Foreskin fibroblast (primary cell): ENCODE measurements at places on chromosomes 6 and 20.

DNA sequence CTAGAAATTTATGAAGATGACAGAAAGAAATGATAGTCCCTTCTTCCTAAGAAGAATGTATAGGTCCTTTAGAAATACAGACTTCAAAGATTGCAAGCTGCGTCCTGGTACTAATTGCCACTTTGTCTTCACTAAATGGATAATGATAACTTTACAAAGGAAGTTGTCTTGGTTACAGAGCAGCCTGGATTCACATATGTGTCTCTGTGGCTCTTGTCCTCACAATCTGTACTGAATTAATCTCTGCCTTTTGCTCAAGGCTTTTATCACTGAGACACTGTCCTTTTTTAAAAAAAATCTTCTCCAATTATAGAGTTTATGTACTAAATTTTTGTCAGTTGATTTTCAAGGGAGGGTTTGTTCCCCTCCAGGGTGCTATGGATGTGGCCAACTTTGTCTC lies 17.5 kb upstream of the MRAP2 start:
- no peak for DNase-seq

DNA sequence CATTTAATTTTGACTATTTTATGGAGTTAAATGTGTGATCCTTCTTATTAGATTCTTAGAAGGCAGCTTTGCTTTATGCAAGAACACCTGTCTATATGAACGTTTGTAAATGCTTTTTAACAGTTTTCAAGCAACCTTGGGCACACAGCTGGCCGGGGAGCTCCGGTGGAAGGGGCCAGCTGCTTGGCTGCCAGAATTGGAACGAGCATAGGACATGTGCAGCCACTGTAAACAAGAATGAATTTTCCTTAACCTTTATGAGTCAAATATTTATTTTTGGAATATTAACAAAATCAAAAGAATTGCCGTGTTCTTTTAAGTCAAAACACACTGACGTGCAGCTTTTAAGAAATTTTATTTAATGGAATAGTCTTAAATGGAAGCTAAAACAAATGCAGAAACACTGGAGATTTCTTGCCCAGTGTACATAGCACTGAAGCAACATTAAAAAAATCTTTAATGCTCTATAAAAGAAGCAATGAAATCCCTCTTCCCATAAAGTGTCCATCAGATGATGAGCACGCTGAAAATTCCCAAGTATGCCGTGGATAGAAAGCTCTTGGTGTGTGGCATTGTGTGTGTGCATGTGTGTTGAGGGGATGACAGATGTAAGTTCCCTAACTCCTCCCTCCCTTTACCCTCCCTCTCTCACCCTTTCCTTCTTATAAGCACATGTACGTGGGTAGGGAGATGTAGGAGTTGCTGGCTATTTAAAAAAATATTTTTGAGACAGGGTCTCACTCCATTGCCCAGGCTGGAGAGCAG lies 208.9 kb upstream of the EXOC2 start:
- peak; percentile 20 for DNase-seq

DNA sequence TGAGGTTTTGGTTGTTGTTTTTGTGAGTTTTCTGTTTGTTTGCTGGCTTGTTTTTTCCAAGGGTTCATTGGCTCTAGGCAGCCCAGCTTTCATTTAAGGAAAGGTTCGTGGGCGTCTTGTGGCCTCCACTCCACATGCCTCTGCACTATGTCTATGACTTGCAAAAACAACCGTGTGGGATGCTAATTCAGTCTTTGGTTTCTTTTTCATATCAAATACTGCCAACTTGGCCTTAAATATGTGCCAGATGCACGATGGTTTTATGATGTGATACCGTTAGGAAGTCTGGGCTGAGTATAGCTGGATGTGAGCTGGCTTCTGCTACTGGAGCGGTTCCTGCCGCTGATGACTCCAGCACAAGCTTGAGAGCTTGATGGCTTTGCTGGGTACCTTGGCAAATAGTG lies 96.3 kb downstream of the BMP2 start:
- DNase-seq = no peak

- peak; percentile 31 for DNase-seq
Observed at GRCh38 chr6:152984513-152984872, 1.7 kb upstream of the FBXO5 start.

- no peak for DNase-seq
Observed at GRCh38 chr6:134115715-134116074, 63.3 kb upstream of the SLC2A12 start.

GRCh38 chr6:64996301-64996700 lies 710.7 kb downstream of the EYS start:
- no peak for DNase-seq

- no peak for DNase-seq
Observed at GRCh38 chr20:21387528-21387927, 9.8 kb downstream of the NKX2-4 start.

DNA sequence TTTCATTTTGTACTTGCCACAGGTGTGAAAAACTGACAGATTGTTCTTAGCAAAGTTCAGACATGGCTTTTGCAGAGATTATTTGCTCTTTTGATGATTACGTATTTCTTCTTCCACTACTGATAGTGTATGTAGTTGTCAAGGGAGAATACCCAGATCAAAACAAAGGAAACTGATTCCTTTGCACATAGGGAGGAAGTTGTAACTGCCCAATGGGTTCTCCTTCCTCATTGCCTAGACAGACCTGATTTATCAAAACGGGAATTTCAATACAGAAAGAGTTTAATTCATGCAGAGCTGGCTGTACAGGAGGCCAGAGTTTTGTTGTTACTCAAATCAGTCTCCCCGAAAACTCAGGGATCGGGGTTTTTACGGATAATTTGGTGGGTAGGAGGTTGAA lies 214.7 kb downstream of the BCAS1 start:
- no peak for DNase-seq

- peak; percentile 17 for DNase-seq
Observed at GRCh38 chr20:8647961-8648441, 420.9 kb upstream of the PLCB4 start.

GRCh38 chr6:1039191-1039590 lies 272.7 kb upstream of the FOXQ1 start:
- DNase-seq = no peak

DNA sequence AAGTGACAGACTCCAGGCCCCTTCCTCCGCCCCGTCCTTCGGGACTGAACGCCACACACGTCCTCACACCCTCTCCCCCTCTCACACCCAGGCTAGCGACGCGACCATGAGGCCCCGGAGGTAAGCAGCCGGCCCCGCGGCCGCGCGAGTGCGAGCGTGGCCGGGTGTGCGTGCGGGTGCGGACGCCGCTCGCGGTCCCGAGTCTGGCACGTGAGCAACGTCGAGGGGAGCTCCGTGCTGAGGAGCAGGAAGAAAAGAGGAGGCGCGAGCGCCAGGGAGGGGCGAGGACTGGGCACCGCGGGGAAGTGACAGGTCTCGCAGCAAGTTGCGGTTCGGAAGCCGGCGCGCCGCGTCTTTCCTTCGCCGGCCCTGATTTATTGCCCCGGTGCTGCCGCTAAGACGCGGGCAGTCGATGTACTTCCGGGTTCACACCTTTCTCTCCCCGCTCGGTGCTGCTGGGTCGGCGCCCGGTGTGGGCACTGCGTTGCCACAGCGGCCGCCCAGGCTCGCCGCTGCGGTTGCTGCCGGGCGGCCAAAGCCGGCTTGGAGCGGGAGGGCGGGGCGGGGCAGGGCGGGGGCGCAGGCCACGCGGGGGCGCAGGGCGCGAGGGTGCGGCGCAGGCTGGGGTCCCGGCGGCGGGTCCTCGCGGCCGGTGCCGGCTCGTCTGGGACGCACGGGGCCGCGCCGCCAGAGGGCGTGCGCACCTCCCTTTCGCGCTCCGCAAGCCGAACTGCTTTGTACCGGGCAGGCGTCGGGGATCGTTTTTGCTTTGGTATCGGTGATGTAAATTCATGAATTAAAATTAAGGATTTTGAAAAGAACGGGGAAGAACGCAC lies 15.8 kb upstream of the LIN28B start:
- peak; percentile 76 for DNase-seq

DNA sequence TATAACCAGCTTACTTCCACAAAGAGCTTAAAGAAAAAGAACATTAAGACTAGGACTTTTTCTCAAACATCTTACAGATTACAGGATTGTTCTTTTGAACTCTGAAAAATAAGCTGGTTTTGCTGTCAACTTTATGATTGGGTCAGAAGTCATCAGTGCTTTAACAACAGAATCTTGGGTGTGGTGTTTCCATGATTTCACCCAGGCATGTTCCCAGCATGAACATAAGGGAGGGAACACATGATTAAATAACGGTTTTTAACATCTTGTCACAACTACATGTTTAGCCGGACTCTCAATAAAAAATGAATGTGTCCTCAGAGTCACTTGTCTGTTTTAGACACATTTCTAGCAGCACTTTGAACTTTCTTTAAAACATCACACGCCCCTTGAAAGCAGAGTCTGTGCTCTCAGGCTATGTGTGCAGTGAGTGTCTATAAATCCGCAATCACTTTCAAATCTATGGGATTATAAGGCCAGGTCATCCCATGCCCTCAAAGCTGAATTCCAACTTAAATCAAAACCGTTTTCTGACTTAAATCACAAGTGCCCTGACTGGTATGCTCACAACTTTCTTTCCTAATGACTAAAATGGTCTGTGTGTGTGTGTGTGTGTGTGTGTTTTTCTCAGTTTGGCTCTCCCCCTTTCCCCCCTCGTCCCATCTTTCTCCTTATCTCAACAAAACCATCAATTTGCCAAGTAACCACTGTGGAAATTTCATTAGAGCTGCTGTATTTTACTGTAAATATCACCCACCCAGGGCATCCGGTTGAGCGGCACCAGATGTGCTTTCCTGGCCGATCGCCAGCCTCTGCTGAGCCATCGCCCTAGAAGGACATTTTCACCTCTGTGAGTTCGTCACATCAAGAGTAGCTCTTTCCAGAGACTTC lies 216.8 kb upstream of the DTNBP1 start:
- peak; percentile 92 for DNase-seq

- peak; percentile 41 for DNase-seq
Observed at GRCh38 chr6:41966961-41967311, 25.3 kb upstream of the CCND3 start.

DNA sequence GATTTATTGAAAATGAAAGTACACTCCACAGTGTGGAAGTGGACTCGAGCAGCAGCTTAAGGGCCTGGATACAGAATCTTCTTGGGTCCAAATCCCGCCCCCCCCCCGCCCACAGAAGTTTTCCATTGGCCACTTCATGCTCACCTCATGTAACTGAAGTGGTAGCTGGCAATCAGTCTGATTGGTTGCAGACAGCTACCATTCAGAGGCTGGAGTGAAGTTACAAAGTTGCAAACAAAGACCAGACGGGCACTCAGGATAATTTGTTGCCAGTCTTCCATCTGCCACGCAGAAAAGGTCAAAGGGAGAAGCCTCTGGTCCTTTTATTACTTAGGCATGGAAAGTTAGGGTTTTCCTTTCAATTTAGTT lies 25.8 kb upstream of the FABP7 start:
- peak; percentile 16 for DNase-seq

- no peak for DNase-seq
Observed at GRCh38 chr20:9534025-9534424, 19.6 kb downstream of the LAMP5 start.
